ENCODE measurements at places on chromosomes 1 and 21.
A peak's percentile ranks its signal among the peaks of the same experiment; 100 is the strongest.

DNA sequence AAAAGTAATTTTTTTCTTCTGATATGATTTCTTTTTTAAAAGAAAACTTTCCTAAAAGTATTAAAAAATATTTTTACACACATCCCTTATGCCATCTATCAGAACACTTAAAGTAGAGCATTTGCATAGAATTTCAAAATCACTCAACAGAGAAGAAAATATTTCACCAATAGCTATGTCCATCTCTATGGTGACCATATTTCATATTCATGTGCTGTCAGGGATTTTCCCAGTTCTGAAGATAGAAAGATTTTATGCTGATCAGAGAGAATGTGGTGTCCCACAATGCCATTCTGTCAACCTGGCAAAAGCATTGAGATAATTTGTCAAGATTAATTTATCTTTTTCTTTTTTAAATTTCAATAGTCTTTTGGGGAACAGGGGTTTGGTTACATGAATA is 87.0 kb downstream of the C4BPA start:
- DNase-seq: no peak

DNA sequence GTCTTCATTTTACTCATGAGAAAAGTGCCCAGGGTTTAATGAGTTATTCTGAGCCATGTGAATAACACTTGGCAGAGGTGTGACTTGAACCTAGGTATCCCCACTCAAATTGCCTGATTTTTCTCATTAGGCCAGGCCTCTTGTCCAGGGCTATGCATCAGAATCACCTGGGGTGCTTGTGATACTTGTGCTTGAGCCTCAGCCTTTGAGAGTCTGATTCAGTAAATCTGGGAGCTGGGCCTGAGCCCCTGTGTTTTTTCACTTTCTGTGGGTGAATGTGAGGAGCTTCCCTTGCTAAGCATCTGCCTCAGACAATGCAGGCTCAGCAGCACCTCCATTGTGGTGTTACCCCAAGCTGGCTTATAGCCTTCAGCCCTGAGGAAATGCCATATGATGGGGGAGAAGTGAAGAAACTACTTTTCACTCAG is 127.1 kb downstream of the S1PR1 start:
- no peak for DNase-seq

- DNase-seq: no peak
Measured at GRCh38 chr1:183636334-183636682, 725 bp upstream of the ARPC5 start.

DNA sequence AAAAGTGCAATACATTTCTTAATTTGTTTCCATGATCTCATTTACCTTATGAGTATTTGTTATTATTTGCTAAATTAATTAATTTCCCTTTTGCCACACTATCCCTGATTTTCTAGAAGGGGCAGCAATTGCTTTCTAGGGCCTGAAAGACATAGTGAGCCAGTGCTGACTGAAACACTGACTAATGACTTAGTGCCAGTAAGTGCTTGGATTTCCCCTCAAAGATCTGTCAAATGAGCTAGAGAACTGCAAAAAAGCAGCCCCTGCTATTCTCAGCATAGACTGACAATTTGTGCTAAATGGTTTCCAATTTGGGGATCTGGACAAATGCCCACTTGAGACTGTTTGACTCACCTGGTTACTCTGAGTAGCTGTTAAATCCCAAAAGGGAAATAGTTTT is 35.6 kb upstream of the USH2A start:
- no peak for DNase-seq

DNA sequence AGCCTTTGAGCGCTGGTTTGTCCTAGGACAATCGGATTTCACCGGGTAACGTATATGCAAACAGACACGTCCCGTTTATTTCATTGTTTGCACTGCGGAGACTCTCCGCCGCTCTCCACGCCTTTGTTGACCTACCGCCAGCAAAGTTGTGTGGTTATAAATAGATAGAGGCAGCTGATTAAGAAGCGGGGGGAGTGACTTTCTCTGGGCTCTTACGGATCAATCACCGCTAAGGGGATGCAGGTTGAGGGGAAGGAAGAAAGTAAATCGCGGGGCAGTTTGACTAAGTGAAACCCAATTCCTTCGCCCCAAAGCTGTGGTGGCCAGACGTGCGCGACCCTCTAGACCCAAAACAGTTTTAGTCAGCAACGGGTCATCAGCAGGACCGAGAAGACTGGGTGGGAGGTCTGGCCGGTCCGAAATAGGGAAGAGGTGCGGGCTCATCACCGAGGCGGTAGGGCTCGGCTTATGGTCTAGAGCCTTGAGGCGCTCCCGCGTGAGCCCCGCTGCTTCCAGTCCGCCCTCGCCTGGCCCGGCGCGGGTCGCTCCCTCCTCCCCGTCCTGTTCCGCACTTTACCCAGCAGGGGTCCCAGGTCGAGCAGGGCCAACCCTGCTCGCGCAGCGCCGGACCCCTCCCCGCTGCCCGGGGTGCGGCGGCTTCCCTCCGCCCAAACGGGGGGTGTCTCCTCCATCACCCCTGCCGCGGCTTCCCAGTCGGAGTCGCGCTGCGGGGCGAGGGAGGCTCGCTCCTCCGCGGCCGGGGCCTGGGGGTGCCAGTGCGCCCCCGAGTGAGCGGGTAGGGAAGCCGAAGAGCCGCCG is 120.8 kb upstream of the RRP15 start:
- no peak for DNase-seq

DNA sequence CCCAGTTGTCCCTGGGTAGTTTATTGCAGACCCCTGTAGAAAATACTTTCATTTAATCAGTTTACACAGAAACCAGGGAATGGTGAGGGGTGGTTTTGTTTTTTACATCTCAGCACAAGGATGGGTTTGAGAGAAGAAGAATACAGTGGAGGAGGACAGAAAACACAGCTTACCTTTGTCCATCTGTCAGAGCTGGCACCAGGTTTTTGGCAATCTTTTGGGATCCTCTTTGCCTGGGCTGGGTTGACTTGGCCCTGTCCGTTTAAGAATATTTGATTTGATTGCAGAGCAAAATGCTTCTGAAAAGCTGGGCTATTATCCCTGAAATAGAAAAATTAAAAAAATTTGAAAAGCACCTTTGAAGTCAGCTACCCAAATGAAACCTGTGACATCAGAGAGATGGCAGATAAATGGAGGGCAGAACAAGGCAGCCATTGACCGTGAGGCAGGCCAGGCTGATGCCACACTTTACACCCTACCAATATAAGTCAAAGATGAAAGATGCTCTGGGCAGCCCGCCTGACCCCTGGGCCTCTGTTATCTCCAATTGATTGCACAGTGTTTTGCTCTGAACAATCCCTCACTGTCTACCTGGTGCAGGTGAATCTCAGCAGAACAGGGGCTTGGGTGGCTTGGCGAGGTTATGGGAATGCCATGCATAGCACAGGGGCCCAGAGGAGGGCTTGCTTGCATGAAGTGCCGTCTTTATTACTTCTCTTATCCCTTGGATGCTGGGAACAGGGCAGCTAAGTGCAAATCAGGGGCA is 218.8 kb downstream of the LMX1A start:
- no peak for DNase-seq

- DNase-seq: no peak
Measured at GRCh38 chr21:36135391-36136102, 668 bp downstream of the CBR3 start.

DNA sequence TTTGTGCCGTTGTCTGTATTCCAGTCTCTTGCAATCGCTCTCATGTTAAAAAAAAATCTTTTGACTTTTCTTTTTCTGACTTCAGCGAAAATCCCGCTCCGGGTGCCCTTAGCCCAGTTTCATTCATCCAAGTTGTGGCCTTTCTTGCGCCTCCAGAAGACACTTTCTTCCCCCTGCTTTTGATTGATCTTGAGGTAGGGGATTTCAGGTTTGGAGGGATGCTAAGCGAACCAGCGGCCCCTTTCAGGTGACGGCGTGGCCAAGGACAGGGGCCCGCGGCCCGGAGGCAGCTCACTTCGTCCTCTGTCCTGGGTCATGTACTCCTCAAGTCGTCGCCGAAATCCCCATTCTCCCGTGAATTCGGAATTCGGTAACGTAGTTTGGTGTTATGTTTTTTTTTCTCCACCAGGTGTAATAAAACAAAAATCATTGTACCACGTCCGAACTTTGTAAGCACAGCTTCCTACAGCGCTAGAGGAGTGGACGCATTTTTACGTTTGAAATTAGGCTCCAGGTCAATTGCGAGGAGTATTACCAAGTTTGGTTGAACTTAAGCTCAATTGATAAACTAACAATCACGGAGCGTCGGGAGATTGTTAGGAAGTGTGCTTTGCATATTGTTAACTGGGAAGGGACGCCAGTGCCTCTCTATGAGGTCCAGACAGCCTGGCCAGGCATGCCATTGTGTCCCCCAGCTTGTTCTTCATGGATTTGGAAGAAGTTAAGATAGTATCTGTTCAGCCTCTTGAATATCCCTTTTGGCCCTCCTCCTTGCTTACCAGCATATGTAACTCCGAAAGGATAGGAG is 1.1 kb downstream of the MRPS6 start:
- no peak for DNase-seq

DNA sequence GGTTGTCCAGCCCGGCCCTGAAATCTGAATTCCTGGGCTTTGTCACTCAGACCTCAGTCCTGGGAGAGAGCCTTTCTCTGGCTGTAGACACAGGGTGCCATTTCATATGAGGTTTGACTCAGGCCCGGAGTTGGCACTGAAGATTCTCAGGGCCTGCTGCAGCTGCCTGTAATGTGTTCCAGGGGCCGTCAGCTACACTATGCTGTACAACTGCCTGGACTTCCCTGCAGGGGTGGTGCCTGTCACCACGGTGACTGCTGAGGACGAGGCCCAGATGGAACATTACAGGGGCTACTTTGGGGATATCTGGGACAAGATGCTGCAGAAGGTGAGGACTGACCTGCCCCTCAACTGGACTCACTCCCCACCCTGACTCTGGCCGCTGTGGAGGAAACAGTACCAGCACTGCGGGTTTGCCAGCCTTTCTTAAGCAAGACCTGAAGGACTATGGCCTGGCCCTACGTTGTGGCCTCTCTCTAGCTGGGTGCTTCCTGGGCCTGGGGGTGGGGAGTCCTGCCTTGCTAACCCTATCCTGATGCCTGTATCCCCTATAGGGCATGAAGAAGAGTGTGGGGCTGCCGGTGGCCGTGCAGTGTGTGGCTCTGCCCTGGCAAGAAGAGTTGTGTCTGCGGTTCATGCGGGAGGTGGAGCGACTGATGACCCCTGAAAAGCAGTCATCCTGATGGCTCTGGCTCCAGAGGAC is 18.9 kb downstream of the FAAH start:
- no peak for DNase-seq

- no peak for DNase-seq
Measured at GRCh38 chr1:40877698-40878097, 15.5 kb upstream of the CITED4 start.

DNA sequence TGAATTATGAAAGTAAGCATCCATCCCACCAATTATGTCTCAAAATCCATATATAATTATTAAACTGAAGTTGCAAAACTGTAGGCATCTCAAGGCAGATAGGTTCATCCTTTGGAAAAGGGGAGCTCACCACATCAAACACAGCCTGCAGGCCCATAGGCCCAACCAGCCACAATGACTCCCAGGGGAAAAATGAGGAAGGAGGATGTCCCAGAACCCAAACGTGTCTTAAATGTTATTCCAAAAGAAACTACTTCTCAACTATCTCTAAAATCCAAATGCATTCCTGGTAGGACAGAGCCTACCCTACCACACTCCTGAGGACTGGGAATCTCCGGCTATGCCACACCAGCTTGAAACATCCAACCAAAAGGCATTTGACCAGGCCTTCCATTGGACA is 12.8 kb downstream of the TIAM1 start:
- no peak for DNase-seq

DNA sequence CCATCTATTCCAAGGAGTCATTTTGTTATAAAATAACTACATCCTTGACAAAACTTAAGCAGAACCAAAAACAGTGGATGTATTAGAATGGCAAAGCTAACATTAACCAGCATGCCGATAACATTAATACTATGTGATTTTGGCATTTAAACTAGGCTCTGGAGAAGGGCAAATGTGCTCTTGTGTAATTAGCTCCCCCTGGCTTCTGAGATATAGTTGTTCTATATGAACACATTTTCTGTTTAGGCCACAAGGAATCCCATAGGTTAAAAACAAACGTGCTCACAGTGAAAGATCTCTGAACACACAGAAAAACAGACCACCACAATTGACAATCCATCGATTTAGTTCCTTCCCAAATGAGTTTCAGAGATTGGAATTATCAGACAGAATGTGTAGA is 57.4 kb upstream of the TARS2 start:
- DNase-seq: peak; percentile 25

DNA sequence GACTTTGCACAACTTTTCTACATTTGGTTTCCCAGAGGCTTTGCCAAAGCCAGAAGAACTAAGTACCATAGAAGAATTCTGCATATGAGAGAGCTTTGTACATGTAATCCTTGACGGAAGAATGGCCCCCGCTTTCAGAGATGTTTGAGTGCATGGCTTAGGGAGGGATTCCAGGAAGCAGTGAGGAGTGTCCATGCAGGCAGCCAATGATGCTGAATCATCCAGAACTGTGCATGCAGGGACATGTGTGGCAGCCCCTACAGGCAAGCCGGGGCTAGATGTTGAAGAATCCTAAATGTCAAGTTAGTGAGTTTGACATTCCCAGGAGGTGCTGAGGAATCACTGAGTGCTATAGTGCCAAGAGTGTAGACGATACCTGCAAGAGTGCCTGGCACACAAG is 9.9 kb upstream of the HAO2 start:
- DNase-seq: no peak

DNA sequence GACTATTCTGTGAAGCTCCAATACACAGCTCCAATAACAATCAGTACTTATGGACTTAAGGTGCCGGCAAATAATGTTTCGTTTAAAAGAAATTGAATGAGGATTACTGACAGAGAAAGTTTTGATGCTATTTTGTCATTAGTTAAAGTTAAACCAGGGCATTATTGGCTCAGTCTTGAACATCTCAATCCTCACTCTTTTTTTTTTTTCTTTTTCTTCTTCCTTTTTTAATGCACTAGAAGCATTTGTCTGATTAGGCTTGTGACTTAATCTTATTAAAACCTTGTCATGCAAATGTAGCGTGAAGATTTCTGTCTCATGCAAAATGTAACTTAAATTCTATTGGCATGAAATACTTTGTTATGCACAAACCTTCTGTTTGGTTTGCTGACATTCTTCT is 346.8 kb upstream of the ADGRL2 start:
- no peak for DNase-seq

All from hematopoietic multipotent progenitor cell treated with erythropoietin and hydrocortisone succinate and interleukin-3 and kit ligand, for 15 days (in vitro differentiated cells).